ENCODE measurements at places on chromosomes 4 and X.

DNA sequence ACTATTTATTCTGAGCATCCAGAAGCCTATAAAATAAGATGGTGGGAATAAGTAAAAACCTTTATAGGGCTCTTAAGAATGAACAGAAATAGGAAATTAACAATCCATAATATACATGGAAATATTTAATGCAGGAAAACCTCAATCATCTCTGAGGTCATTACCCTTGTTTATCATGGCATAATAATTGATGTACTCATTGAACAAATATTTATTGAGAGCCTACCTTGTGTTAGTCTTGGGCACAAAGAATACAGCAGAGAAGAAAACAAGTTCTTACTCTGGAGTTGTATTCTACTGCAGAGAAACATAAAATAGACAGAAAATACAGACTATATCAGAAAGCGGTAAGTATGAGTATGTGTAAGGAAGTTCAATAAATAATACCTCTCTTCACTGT, 167.2 kb downstream of the COX18 start:
- no peak for DNase-seq

GRCh38 chr4:182103614-182104319, 139.4 kb upstream of the TENM3 start:
- DNase-seq, result no peak

GRCh38 chrX:119853444-119853843, 681 bp upstream of the UPF3B start:
- no peak for DNase-seq

DNA sequence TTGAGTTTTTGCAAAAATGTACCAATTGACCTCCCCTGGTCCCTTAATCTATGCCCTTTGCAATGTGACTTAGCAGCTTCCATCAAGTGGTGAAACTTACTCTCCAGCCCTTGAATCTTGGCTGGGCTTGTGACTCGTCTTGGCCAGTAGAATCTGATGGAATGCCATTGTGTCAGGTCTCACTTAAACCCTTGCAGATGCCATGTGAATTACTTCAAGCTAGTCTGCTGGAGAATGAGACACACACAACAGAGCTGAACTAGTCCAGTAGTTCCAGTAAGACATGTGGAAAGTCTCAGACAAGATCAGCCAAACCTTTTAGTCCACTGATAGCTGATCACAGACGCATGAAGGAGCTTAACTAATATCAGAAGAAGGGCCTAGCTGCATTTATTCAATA, 567.8 kb upstream of the CPEB2 start:
- DNase-seq, result no peak

DNA sequence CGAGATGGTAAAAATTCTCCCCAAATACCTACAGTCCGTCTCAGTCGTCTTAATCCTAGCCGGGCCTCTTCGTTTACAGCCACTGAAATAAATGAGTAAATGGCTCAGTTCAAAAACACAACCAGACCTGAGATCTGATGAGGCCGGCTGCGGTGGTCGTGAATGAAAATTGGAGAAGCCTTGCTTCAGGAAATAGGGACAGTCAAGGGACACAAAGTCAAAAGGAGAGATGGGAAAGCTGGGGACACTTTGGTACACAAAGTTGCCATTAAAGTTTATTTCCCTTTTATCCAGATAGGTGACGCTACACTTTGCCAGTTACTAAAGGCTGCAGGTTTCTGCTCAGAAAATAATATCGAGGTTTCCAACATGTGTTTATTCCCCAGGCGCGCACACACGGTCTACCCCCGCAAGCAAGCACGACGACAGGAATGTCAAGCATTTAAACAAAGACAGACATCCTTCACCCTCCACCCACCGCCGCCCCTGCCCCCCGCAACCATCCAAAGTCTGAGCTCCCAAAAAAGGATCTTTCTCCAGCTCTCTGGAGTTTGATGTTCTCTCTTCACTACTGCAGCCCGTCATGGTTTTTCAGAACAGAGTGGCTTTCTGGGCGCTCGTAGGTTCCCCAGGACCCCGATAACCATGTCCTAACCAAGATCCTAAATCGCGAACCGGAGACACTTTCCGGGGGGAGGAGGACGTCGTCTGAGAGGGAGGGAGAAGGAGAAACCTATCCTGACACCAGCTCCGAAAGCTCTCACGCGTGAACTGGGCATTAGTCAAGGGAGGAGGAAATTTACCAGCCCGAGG, 1.3 kb upstream of the PCDH7 start:
- DNase-seq, result no peak

DNA sequence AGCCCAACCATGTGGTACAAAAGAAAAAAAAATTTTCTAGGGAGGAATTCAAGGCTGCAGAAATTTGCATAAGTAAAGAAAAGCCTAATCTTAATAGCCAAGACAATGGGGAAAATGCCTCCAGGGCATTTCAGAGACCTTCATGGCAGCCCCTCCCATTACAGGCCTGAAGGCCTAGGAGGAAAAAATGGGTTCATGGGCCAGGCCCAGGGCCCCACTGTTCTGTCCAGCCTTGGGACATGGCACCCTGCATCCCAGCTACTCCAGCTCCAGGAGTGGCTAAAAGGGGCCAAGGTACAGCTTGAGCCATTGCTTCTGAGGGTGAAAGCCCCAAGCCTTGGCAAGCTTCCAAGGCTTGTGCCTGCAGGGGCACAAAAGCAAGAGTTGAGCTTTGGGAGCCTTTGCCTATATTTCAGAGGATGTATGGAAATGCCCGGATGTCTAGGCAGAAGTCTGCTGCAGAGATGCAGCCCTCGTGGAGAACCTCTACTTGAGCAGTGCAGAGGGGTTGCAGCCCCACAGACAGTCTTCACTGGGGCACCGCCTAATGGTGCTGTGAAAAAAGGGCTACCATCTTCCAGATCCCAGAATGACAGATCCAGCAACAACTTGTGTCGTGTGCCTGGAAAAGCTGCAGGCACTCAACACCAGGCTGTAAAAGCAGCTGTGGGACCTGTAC, 111.0 kb downstream of the ANXA10 start:
- DNase-seq, result no peak

- DNase-seq, result no peak
These were observed 133.0 kb downstream of the ZC4H2 start for GRCh38 chrX:64843224-64843623.

DNA sequence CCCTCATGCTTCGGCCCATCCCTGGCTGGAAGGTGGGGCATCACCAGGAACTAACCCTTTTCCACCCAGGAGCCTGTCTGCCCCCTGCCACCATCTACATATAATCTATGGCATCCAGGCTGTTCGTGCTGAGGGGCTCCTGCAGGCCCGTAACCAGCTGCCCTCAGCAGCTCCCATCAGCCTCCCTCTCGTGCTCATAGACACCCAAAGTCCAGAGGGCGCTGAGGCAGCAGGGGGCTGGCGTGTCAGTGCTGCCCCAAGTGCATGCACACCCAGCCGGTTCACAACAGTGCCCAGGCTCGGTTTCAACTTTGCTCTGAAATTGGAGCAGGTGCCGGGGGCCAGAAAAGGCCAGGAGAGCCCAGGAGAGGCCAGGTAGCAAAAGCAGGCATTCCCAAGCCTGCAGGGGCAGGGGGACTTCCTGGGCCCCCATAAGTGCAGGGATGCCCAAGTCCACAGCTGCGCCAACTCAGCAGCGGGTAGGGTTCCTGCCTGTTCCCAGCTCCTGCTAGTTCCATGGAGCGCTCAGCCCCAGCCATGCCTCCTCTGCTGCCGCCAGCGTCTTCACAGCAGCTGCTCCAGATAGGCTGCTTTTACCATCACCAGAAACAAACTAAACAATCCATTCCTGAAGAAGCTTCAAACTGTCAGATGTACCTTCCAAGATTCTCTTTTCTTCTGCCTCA, 558.2 kb upstream of the GNPDA2 start:
- no peak for DNase-seq

DNA sequence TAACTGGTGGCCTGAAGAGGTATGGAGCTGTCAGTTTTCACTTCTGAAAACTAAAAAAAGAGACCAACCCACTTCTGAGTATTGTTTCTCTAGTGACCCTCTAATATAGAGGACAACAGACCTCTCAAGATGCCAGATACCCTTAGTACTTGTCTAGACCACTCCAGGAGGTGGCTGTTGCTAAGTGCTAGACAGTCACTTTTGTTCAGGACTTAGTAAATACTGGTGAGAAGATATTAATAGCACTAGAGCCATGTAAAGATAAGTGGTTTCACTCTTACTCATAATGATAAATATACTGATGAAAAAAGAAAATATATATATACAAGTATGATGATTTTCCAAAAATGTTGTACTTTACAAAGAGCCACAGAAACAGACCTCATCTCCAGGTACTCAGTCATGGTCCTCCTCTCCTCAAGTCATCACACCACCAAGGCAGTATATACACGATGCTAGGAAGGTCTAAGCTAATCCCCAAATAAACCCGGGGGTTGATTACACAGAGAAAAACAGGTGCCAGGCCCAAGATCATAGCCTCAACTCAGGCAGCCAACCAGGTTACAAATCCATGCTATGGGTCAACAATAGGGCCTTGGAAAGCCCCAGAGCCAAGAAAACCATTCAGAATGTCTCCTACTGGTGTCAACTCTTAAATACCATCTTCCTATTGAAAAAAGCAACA, 66.9 kb downstream of the ARHGEF9 start:
- no peak for DNase-seq

GRCh38 chrX:11768039-11768438, 10.0 kb downstream of the MSL3 start:
- no peak for DNase-seq

DNA sequence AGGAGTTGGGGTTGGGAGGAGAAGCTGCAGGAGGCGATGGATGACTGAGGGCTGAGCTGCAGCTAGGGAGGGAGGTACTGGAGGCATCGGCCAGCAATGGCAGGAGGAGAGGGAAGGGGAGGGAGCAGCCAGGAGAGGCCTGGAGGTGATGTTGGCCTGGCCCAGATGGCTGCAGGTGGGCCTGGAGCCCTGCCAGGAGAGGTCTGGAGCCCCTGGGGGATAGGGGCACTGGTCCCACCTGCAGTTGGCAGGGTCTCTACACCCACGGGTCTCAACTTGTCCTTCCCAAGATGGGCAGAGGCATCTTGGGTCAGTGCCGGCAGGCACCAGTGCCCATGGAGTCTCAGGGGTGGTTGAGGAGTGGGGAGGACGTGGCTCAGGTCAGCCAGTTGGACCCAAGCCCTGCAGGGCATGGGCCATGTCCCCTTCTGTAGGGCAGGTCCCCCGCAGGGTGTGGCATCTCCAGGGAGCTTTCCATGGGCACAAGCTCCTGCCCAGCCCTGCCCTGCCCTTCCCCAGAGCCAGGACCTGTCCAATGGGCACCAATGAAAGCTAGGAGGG, 2.7 kb upstream of the MXD4 start:
- no peak for DNase-seq

DNA sequence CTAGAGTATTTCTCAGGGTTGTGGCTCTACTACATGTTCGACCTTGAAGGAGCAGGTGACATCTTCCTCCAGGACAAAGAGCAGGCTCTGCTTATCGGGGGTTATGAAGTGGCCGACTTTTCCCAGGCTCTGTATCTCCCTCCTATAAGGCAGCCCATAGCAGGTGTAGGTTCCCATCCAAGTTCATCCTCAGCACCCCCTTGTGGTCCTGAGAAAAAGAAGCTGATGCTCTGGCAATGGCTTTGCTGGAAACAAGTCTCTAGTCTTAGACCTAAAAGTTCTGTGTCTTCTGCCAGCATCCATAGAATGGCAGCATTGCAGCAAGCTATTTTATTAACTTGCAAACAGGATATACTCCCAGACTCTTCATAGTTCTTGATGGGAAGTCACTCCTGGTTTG, 836.6 kb upstream of the PRKX start:
- no peak for DNase-seq

GRCh38 chr4:108731006-108731405, 31.8 kb downstream of the ETNPPL start:
- no peak for DNase-seq

DNA sequence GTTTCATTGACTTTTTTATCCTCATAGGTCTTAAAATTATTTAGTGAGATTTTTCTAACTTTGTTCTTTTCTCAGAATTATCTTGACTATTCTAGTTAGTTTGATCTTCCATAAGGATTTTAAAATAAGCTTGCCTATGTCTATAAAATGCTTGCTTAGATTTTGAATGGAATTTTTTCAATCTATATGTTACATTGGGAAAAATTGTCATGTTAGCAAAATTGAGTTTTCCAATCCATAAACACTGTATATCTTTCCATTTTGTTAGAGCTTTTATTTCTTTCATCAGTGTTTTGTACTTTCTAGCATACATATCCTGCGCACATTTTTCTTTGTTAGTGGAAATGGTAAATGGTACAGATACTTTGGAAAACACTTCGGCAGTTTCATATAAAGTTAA, 312.9 kb downstream of the PDHA2 start:
- no peak for DNase-seq

GRCh38 chrX:98607739-98608138, 1724.0 kb downstream of the RPA4 start:
- no peak for DNase-seq

- DNase-seq, result no peak
These were observed 119.0 kb upstream of the UGT8 start for GRCh38 chr4:114479595-114479994.

- DNase-seq, result no peak
These were observed 18.0 kb downstream of the CXCL2 start for GRCh38 chr4:74081035-74081434.

DNA sequence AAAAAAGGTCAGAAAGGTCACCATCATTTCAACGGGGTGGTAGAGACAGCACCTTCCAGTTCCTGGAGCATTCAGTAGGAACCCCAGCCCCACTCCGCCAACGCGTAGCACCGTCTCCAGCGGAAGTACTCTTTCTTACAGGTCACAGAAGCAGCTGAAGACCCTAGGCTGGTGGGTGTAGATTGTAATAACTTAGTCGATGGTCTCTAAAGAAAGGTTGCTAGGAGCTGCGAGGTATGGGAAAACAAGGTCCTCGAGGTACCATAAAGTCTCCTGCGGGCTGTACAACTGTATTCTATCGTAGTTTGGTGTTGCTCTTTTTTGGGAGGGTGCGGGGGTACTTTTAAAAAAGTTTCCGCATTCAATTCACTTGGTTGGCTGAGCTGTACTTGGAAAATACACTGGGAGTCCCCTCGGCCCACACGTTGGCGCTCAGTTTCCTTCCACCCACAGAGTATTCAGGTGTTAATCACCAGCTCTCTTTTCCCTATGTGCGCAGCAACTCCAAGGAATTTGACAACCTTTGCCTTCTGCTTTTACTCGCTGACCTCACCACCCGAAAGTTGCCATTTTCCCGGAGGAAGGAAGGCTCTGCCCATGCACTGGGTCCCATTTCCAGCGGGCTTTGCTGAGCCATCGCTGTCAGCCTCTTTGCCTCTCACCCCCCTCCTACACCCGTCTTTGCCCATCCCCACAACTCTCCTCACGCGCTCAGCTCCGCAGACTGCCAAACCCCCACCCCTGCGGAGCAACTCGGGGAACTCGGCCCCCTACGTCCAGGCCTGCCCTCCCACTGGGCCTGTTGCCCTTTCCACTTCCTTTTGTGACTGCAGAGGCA, 4.8 kb upstream of the SOX3 start:
- DNase-seq, result no peak

GRCh38 chr4:12110627-12111026, 681.9 kb upstream of the HS3ST1 start:
- DNase-seq, result no peak
